Activated CD4-positive, alpha-beta T cell treated with anti-CD3 and anti-CD28 coated beads, Interleukin-2, amount 10 ng/mL, durations not matched to agents 24 days and 14 days (primary cell): ENCODE measurements at places on chromosomes 2 and 18.

- DNase-seq = no peak
These were observed 15.1 kb upstream of the DYNC2LI1 start for GRCh38 chr2:43758739-43759138.

DNA sequence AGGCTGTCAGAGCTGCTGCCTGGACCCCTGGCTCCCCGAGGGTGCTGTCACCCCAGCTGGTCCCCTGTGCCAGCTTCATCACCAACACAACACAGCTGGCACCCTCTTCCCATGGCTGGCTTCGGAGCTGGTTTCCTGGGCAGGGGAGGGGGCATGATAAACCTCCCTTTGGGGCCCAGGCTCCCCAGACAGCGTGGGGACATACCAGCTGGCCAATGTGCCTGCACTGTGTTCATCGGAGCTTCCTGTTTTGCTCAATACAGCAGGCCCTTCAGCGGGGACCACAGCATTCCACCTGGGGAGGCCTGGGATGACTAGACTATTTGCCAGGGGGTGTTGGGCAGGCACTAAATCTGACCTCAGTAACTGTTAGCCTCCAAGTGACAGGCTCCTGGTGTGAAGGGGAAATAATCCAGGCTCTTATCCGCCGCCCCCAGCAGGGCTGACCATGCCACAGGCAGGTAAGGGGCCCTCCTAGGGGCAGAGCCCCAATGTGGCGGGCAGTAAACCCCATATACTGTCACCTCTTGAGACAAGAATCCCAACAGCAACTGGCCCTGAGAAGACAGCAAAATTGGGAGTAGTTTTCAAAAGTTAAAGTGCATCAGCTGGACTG is 44.6 kb downstream of the EMX1 start:
- DNase-seq = no peak

DNA sequence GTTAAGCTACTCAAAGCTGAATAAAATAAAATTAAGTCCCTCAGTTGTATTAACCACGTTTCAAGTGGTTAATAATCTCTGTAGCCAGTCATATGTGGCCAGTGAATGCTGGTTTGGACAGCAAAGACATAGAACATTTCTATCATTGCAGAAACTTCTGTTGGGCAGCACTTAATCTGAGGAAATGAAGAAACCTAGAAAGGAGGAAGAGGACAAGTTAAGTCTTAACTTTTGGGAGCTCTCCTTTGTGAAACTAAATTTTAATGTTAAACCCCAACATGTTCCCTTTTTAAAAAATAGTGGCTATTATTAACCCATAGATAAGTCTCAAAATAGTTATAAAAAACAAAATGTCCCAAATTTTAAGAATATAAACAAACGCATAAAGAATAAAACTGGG is 421.3 kb downstream of the ARHGAP15 start:
- no peak for DNase-seq

DNA sequence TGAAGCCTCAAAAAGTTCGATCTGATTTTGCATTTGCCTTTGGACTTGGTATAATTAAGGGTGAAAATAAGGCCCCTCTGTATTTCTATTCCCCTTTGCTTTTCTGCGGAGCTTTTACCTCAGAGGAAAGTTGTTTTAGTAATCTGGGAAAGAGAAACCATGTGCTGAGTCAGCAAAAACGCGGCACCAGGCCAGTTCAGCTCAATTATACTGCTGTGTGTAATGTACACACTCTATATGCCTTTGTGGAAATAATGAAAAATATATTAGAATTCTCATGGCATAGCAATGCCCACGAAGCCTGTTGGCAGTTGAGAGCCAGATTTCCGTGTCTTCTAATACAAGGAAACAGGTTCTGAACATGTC is 161.9 kb upstream of the SIX2 start:
- no peak for DNase-seq

DNA sequence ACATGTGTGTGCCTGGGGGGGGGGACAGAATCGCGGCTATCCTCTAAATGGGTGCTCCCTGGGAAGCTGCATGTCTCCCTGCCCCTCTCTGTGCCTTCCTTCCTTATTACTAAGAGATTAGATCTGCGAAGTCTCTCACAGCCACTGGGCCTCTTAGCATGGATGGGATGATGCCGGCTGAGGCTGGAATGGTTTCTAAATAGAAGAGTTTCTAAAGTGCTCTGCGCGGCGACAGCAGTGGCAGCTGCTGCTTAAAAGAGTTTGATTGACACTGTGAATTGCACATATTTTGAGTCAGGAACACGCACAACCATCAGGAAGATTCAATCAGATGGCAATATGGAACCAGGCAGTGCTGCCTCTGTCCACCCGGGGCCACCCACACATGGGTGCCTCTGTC is 163.8 kb downstream of the CLIP4 start:
- DNase-seq = no peak

DNA sequence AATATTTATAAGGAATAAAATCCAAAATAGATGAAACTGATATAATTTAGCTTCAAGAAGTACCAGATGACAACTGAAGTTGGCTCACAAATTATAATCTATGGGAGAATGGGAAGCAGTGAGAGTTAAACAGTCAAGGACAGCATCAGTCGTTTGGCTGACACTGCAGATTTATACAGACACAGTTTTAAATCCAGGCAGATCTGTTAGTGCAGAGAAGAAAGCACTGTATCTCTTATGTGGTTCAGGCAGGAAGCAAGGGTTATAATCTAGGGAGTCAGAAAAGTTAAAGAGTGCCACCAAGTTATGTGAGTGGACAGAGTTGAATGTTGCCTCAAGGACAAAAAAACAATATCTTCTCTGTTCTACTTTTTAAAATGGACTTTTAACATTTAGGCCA is 880.2 kb downstream of the TSN start:
- no peak for DNase-seq

DNA sequence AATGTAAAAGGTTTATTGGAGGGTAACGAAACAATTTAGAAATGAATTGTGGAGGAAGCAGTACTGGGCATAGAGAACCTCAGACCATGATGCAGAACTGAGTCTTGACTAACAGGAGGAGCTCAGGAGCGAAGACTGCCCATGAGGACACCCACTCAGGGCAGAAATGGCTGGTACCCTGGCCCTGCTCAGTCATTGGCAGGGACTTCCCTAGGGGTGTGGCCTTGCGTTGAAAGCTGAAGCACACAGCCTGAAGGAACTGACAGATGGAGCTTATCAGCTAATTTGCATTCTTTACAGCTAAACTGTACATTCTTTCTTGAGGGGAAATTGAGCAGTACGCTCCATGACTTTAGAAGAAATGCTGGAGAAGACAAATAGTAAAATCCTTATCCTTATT is 57.1 kb downstream of the PDK1 start:
- no peak for DNase-seq

DNA sequence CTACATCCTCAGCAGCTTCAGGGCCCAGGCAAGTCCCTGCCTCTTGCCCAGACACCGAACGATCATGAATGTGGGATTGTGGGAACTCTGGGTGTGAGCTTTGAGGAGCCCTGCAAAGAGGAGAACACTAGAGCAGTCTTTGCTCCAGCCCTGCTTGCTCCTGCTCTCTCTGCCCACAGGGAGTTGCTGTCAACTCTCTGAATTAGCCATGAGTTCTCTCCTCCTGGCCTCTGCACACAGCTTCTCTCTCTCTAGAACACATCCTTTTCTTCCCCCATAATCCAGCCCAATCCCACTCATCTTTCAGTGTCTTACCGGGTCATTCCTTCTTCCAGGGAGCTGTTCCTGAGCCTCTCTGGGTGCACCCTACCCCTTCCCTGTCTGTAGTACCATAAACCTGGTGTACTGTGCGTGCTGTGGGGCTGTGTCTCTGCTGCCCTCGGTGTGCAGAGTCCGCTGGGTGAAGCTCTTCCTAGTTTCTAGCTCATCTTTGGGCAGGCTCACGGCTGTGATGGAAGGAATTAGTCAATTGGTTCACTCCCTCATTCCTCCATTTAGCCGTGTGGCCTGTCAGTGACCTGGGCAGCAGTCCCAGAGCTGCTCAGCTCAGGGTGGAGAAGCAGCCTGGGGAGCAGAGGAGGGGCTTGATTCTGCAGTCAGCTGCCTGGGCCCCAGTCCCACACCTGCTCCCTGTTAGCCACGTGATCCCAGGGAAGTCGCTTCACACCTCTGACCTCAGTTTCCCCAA is 132.9 kb upstream of the HDAC4 start:
- DNase-seq = no peak

GRCh38 chr2:166184789-166185188 is 57.0 kb upstream of the SCN1A start:
- DNase-seq = no peak

- DNase-seq = no peak
These were observed 4.0 kb upstream of the POLE4 start for GRCh38 chr2:74954500-74954874.

- DNase-seq = peak; percentile 20
These were observed 33.5 kb upstream of the GNAL start for GRCh38 chr18:11655606-11655932.

GRCh38 chr2:5937851-5938565 is 245.8 kb downstream of the SOX11 start:
- peak; percentile 31 for DNase-seq

- no peak for DNase-seq
These were observed 296.7 kb upstream of the KCNH7 start for GRCh38 chr2:163135256-163135655.

- DNase-seq = no peak
These were observed 653 bp upstream of the ABI2 start for GRCh38 chr2:203327582-203327900.

DNA sequence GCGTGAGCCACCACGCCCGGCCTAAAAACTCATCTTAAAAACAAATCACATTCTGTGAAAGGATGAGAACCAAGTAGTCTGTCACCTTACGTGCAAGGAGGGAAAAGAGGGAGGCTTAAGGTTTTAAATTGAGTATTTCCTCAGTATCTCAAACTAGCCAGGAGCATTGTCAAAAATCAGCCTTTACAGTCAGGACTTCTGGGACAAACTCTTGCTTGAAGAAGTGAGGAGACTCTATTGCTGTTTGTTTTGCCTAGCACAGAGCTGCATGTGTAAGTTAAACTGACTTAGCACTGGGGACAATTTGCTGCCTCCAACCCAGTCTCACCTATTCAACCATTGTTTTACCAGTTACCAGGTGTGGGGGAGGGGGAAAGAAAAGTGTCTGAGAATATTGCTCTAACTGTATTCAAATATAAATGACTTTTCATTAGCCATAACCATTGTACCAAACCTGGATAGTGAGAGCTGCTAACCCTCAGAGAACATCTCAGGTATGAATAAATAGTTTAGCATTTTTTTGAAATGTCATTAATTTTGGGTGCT is 3.6 kb downstream of the INO80D start:
- no peak for DNase-seq

DNA sequence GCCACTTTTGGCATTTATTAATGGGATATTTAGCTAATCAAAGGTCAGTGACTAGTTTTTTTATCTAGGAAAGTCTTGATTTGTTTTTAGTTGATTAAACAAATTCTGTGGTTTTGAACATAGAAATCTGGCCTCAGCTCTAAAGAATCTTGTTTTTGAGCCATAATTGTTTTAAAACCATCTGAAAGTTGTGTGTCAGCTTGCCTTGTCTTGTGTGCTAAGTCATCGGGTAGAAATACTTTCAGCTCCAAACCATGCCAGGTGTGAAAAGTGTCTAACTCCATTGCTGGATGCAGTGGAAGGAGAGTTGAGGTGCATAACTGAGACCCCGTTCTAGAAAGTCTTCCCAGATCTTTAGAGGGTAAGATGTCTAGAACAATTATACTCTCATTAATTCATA is 22.7 kb downstream of the FARP2 start:
- DNase-seq = no peak

DNA sequence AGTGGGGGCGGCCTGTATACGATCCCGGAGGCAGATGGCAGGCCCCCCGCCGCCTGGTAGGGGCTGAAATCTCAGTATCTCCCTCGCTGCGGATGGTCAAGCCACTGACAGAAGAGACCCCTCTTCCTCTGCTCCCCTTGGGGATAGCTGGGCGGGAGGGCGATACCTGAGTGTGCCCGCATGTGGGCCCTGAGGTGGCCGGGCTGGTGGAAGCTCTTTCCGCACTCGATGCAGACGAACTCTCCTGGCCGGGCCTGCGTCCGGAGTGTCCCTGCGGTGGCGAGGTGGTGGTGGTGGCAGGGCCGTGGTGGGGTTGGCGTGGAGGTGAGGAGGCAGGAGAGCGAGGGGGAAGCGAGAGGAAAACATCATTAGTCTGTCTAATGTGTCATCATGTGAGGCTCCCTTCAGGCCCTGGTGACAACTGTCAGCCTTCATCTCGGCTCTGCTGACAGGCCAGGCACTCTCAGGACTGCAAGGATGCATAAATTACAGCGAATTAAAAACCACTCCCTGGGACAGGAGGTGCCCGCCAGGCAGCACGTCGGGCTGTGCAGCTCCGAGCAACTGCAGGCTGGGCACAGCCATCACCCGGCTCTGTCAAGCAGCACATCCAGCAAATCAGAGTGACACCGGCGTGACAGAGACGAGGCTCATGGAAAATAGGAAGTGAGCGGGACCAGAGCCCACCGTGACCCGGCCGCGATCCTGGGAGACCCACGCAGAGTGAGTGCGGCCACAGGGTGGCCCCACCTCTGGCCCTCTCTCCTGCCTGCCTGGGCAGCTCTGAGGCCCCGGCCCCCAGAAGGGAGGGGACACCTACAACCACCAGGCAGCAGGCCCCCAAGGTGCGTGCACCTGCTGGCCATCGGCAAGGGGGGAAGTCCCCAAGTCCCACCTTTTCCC is 123.5 kb downstream of the ZNF516 start:
- no peak for DNase-seq

- DNase-seq = no peak
These were observed 219.6 kb upstream of the RBBP8 start for GRCh38 chr18:22713511-22713910.

GRCh38 chr18:49464718-49465598 is 4.5 kb upstream of the DYM start:
- DNase-seq = no peak

DNA sequence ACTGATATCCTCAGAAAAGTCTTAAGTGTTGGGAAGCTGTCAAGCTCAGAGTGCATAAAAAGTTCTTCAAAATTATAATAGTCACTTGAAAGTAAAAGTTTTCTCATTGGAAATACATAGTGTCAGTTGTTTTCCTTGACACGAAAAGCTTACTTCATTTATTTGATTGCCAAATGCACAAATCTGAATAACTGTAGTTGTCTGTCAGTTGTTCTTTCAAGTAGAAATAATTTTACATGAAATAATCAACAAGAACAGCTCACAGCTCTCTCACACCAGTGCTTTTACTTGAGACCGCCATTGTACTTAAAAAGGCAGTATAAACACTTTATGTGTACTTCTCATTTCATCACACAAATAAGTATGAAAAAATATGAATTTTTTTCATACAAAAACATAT is 163.3 kb upstream of the NXPH2 start:
- DNase-seq = no peak

GRCh38 chr2:237766340-237766739 is 32.2 kb upstream of the RBM44 start:
- DNase-seq = no peak

DNA sequence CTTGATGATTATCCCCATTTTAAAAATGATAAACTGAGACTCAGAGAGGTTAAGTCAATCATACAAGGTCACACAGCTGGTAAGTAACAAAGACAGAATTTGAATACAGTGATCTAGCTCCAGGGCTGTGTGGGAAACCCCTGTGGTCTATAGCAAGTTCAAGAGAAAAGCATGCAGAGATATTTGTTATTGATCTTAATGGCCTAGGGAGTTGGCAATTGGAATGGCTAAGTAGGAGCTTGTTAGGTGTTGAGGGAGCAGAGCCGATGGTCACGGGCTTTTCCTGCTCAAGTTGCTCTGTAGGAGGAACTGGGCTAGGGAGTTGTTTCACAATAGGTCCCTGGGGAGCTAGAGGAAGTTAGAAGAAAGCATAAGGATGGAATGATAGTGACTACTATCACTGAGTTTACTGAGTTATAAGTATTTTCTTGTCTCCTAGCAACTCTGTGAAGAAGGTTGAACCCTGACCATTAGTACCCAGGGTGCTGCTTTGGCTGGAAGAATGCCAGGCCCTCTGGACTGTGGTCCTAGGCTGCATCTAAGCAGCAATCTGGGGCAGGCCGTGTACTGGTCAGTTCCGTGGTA is 30.0 kb downstream of the RNF125 start:
- DNase-seq = peak; percentile 73
